NCI-H187 treated with DMSO at 0.1 percent for 48 hours (cell line): ENCODE measurements at places on chromosomes 4 and X.

DNA sequence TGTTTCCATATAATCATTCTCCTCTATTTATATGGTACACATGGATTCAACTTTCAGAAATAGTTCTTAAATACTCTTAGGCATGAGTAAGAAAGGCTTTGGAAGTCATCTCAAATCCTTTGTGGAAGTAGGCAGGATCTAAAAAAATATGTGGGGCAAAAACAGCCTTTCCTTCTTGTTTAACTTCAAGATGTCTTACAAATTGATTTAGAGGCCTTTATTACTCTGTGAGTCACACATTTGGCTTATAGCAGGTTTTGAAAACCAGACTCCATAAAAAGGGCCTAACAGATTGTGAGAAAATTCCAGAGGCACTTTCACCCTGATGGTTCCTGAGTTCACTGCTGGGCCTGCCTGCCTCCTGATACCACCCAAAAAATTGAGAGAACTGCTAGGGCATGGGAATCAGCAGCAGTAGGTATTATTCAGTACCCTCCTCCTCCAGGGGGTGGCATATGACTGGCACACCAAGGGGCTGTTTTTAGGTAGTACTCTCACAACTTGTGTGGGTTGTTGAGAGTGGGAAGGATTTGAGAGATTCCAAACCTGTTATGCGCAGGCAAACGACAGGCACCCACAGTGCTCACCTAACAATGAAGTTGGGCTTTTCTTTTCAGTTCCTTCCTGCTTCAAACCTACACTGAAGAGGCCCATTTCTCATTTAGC is 162.7 kb upstream of the MBNL3 start:
- DNase-seq = no peak

DNA sequence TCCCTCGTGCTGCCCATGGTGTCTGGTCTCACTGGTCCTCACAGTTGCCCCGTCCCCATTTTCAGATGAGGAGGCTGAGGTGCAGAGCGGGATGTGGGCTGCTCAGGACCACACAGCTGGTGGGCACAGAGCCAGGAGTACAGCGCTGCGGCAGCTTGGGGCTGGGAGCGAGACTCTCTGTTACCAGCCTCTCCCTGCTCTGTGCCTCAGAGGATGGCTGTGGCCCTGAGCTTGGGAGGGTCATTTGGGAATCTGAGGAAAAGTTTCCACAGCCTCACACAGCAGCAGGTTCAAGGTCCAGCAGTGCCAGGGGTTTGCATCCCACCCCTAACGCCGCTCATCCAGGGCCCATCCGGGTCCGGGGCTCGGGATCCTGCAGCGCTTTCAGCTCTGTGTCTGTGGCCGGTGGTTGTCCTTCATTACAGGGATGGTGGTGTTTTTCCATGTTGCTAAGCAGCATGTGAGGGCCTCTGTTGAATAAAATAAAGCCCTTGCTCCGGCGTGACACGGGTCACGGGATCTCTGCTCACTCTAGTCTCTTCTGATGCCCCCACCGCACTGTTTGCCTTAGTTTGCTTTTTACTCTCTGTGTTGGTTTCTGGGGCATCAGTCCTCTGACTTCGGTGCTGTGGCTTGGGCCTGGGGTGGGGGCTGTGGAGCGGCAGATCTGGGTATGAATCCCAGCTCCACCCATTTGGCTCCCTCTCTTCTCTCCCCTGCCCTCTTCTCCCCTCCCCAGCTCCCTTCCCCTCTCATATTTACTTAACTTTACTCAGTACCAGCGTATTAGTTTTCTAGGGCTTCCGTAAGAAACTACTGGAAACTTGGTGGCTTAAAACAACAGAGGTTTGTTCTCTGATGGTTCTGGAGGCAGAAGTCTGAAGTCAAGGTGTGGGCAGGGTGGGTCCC is 6.5 kb downstream of the WFS1 start:
- DNase-seq = no peak

DNA sequence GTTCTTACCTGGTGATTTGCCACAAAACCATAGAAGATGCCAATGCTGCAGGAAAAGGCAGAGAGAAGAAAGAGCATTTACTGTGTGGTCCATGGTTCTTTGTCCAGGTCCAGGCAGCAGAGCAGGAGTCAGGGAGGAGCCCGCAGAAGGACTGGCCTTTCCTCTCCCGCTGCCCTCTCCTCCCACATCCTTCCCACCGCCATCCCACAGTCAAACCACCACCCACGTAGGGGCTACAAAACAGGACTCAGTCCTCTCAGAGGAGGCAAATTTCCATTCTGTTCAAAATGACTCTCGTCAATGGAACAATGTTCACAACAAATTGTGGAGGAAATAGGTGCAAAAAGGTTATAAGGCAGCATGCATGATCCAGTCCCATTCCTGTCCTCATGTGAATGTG is 58.6 kb downstream of the PROM1 start:
- DNase-seq = no peak

DNA sequence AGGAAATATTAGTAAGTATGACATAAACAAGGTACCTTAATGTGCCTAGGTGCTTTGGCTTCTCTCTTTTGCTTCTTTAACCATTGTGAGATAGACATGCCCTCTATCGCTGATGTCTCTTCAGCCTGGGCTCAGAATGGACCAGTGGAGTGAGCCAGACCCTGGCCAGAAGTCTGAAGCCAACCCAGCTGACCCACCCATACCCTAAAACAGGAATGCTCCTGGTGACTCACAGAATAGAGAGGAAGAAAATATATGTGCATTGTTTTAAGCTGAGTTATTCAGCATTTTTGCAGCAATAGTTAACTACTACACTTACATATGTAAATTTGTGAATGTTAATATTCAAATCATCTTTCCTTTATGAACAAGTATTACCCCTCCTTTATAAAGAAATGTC is 167.5 kb upstream of the PCDH10 start:
- DNase-seq = no peak

DNA sequence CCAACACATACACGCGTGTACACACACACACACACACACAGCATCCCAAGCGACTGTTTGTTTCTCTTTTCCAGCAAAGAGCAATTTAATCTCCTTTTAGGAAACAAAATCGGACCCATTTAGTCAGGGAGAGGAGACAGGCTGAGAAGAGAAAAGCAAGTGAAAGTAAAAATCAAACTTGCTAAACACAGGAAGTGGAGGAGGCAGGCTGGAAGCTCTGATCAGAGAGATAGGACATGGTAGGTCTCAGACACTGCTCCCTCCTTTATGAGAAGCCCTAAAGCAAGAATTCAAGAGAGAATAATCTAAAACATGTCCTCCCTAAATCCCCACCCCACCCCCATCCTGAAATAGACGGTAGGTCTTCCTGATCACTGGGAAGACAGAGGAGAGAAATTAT is 62.3 kb downstream of the GPC3 start:
- DNase-seq = no peak

GRCh38 chr4:19346636-19347035 is 905.1 kb upstream of the SLIT2 start:
- no peak for DNase-seq

- no peak for DNase-seq
Observed at GRCh38 chr4:152334931-152335330, 201.0 kb downstream of the FBXW7 start.

- no peak for DNase-seq
Observed at GRCh38 chrX:100649550-100650356, 5.8 kb downstream of the SRPX2 start.

- no peak for DNase-seq
Observed at GRCh38 chrX:24979081-24979480, 36.7 kb downstream of the ARX start.

GRCh38 chrX:23436875-23437274 is 102.2 kb downstream of the PTCHD1 start:
- no peak for DNase-seq

GRCh38 chr4:69360271-69360670 is 80.0 kb downstream of the UGT2B28 start:
- DNase-seq = no peak

GRCh38 chr4:155679343-155679742 is 12.7 kb downstream of the GUCY1A1 start:
- DNase-seq = no peak

DNA sequence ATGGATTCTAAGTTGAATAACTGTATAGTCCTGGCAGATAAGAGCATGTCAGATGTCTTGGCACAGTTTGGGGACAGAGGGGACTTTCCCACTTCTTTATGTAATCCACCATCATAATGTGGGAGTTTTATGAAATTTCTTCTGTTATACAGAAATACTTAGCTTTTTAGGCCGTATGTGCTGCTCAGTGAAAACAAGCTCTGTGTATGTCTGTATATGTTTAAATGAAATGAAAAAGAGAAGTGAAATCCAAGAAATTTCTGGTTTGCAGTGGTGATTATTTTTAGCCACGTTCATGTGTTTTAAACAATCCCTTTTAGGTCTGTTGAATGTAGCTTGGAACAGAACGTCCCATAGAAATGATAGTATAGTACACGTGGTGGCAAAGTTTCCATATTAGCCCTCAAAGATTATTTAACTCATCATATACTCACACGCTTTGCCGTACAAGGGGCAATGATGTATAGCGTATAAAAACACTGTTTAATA is 41.0 kb downstream of the GAB1 start:
- no peak for DNase-seq

DNA sequence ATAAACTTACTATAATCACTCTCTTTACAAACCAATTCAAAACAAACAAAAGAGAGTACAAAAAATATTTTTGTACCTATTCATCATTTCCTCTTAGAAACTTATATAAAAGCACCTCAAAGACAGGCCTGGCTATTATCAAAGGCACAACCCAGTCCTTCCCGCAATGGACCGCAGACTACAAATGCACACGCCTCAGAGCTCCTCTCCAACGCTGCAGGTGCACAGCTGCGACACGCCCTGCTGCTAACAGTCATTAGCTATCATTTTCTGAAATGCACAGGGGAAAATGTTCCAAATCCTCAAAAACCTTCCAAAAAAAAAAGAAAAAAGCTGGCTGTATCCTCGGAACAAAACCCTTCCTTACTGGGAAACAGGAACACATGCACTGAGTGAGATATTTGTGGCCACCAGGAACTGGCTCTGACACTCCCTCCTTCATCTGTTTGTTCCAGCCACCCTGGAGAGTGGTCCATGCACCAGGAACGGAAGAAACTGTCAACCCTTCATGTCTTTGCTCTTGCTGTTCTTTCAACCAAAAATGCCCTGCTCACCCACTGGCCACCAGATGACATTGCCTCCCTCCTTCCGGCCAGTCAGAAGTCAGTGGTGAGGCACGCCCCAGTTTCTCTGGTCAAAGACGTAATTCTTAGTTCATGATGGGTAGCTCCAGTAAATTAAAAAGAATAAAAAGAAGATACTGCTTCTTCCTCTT is 16.7 kb downstream of the IRF2 start:
- DNase-seq = no peak

DNA sequence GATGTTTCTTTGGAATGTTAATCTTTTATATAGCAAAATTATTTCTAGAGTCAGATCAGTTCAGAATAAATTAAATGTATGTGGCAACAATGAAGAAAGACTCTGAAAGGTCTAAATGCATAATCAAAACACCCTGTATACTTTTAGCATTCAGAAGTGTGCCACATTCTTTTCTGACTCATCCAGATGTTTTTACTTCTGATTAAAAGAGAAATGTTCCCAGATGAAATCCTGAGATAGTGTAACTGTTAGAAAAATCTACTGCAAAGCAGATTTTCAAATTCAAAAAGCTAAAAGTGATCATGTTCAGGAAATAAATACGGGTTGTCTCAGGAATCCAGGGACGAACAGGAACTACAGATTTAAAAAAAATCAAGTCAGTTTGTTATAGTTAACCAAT is 241.4 kb downstream of the GRIA3 start:
- no peak for DNase-seq

- no peak for DNase-seq
Observed at GRCh38 chrX:94676285-94676684, 1002.3 kb downstream of the FAM133A start.

DNA sequence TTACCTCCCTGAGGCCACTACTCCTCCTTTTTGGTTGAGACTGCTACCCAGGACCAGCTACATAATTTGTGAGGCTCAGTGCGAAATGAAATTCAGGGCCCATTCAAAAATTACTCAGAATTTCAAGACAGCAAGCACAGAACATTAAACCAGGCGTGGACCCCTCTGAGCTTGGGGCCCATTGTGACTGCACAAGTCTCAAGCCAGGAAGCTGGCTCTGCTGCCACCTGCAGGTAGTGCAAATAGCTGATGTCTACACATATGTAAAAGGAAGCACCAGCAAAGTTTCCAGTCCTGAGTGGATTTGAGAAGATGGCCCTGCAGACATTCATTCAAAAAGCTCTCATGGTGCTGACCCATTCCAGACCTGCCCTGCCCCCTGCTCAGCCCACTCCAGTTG is 213.4 kb upstream of the LNX1 start:
- no peak for DNase-seq

GRCh38 chrX:40007756-40008705 is 89.7 kb downstream of the BCOR start:
- DNase-seq = no peak

- no peak for DNase-seq
Observed at GRCh38 chr4:152828122-152828521, 48.4 kb downstream of the ARFIP1 start.

DNA sequence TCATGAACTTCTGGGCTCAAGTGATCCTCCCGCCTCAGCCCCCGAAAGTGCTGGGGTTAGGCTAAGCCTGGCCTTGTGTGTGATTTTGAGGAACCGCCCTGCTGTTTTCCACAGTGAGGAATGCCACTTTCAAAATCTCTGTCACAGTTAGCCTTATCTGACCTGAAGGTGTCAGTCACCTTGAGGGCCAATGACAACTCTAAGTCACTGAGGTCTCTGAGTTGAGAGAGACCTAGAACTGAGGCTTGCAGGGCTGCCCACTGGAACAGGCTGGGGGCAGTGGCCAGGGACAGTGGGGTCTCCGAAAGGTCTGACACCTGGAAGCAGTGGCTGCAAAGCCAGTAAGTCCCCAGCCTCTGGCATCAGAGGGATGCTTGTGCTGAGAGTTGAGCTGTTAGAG is 6.1 kb downstream of the TADA2B start:
- DNase-seq = no peak

- no peak for DNase-seq
Observed at GRCh38 chr4:183300070-183300469, 20.0 kb downstream of the CLDN22 start.

DNA sequence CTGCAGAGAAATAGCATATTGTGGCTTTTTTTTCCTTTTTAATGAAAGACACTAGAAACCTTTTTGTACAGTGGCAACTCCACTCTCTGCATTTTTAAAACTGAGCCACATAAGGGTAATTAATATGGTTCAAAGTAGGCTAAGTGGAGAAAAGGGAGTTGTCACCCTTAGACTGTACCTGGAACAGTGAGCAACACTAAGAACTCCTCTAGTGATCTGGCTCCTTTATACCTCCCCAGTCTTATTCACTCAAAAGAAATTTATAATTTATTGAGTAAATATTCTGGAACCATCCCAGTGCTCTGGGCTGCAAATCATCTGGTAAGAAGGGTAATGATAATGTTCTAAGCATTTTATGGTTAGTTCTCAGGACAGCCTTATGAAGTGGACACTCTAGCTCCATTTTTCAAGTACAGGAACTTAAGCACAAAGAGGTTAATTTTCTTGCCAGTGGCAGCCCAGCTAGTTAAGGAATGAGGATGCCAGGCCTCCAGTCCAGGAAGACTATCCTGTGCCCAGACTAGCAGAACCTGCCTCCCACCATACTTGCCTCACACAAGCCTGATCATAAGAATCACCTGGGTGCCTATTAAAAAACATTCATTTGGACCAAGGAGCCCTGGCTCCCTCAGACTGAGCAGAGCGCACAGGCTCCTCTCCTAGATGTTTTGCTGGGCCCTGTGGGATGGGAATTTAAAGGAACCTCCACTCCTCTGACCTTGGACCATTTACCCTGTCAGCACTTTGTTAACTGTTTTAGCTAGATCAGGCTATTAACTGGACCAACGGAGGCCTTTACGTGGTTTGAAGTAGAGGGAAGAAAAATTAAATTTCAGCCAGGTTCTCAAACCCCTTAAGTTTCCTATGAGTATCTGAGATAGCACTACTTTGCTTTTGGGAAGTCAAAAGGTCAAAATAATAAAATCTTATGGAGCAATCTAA is 102.6 kb downstream of the PDE5A start:
- DNase-seq = no peak
